ENCODE measurements at places on chromosomes 11 and 22. TPM values are rescaled to one million over a fixed set of nuclear protein-coding genes. Genes with fewer than 3 reads are reported as not detected.

Gene GUCD1
- total RNA-seq, result 221 TPM

Gene SCGB1D2
- not detected for total RNA-seq

- no peak for DNase-seq
These were observed 100.0 kb downstream of the TMEM135 start for GRCh38 chr11:87137711-87138110.

Gene OR2D2
- 0.25 TPM for total RNA-seq

Gene CALCB
- not detected for total RNA-seq

Gene NAP1L4
- total RNA-seq, result 105 TPM

DNA sequence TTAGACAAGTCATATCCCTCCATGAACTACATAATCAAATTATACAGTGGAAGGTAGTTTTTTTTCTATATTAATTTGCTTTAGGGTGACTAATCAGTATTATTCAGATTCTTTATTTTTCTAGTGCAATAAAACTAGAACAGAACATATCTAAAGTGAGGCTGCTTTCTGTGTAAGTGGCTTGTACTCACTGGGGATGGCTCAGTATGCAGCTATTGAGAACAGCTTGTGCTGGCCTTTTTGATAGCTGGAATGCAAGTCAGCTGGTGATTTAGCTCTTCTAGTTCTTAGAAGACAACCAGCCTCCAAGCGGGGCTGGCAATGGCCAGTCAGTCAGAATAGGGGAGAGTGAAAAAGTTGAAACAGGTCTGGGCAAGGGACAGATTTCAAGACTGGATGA lies 119.4 kb downstream of the BLID start:
- no peak for DNase-seq

Gene CRYBA4
- 0.13 TPM for total RNA-seq

- no peak for DNase-seq
These were observed 8.6 kb downstream of the TSSC4 start for GRCh38 chr11:2409126-2409525.

DNA sequence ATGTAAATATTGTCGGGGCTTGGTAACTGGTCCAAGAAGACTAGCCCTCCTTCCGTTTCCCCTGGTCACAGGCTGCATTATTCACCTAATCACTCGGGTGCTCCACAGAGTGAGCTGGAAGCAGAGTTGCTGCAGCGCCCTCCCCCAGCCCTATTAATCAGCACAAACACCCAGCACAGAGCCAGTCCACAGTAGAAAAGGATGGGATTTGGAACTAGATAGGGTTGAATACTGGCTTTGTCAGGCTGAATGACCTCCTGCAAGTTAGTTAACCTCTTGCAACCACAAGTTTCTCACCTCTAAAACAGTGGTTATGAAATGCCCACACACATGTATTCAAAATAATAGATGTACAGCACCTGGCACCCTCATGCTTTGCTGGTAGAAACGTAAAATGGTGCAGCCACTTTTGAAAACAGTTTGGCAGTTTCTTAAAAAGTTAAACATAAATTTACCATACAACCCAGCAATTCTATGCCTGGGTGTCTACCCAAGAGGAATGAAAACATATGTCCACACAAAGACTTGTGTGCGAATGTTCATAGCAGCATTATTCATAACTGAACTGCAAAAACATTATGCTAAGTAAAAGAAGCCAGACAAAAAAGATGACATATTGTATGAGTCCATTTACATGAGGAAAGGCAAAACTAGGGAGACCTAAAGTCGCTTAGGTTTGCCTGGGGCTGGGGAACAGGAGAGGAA lies 31.7 kb upstream of the APLP2 start:
- DNase-seq, result no peak

GRCh38 chr22:38504731-38505540 lies 1.2 kb downstream of the DDX17 start:
- no peak for DNase-seq

DNA sequence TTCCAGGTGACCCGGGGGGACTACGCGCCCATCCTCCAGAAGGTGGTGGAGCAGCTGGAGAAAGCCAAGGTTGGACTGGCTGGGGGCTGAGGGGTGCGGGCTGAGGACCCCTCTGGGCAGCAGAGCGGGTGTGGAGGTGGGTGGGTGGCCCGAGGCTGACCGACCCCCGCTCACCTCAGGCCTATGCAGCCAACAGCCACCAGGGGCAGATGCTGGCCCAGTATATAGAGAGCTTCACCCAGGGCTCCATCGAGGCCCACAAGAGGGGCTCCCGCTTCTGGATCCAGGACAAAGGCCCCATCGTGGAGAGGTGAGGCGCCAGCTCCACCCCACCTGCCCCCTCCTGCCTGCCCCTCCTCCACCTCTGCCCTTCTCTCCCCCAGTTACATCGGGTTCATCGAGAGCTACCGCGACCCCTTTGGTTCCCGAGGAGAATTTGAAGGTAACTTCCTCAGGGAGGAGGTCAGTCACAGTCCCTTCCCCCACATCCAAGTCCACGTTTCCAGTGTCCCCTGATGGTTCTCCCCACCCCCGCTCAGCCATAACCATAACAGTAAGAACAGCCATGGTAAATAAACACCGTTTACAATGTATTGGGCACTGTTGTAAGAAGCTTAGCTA lies 11.2 kb downstream of the DPP3 start:
- DNase-seq, result no peak

- DNase-seq, result peak; percentile 22
These were observed 9.1 kb downstream of the MMP10 start for GRCh38 chr11:102771351-102771750.

Gene NCF4
- not detected for total RNA-seq

DNA sequence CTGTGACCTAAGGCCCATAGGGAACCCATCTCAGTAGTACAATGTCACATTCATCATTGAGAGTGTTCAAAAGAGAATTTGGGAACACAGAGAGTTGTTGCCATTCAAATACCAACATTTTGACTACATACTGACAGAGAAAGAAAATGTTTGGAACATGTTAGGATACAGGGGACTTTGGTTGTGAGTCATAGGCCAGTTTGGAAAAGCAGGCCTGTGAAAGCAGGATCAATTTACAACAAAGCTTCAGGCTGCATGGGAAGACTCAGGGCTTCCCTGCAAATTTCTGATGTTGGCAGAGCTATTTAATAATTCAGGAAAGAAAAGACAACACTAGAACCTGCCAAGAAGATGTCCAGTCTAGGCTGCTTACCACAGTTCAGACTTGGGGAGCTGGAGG lies 374 bp downstream of the NLRP10 start:
- no peak for DNase-seq

Gene CDC42BPG
- 0.13 TPM for total RNA-seq

DNA sequence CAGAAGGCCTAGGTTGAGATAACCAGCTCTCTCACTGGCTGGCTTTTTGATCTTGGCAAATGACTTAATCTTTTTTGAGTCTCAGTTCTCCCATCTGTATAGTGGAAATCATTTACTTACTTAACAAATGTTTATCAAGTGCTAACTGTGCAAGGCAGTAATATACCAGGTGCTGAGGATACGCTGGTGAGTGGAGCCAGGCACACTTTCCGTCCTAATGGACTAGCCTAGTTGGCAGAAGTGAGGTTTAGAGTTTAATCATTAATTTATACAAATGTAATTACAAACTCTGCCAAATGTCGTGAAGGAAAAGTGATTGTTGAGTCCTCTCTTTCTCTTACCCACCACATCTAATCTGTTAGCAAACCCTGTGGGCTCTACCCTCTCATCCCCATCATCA lies 33.3 kb downstream of the EXT2 start:
- no peak for DNase-seq

- no peak for DNase-seq
These were observed 1.7 kb upstream of the TCN1 start for GRCh38 chr11:59867946-59868345.

- no peak for DNase-seq
These were observed 1.7 kb downstream of the SBF1 start for GRCh38 chr22:50473088-50473487.

Gene JOSD1
- 69.6 TPM for total RNA-seq

Gene PGR
- total RNA-seq, result under 0.01 TPM

GRCh38 chr11:69593851-69594250 lies 47.1 kb upstream of the CCND1 start:
- DNase-seq, result no peak

Gene NAALAD2
- 0.26 TPM for total RNA-seq

- no peak for DNase-seq
These were observed 3.0 kb downstream of the GSTT4 start for GRCh38 chr22:24002272-24002671.

Gene GRIA4
- total RNA-seq, result not detected

GRCh38 chr22:42025421-42025820 lies 26.8 kb downstream of the WBP2NL start:
- no peak for DNase-seq

Gene CCDC116
- total RNA-seq, result 0.13 TPM

DNA sequence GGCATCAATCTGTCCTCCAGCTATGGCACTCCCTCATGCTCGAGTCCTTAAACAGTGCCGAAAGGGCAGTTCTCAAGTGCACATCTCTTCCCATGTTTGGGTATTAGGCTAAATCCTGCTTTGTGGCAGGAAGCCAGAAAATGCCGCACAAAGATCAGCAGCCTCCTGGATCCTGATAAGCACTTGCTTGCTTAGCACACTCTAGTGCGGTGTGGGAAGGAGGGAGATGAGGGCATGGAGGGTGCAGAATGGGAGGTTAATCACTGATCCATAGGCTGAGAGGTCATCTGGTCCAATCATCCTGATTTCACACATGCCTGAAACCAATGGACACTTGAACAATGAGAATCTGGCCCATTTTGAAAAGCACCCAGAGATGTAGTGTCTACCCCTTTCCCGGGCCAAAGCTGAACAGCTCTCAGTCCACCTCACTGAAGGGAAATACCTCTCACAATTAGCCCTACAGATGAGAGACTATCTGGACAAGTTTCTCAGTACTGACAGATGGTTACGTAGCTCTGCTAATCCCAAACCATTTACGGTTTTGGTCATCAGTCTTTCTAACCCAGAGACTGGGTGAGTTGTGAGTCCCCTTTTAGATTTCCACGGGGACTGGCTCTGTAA lies 29.8 kb upstream of the CHRM4 start:
- DNase-seq, result no peak

Gene CLCF1
- 2.4 TPM for total RNA-seq

Gene FXYD2
- 0.64 TPM for total RNA-seq

DNA sequence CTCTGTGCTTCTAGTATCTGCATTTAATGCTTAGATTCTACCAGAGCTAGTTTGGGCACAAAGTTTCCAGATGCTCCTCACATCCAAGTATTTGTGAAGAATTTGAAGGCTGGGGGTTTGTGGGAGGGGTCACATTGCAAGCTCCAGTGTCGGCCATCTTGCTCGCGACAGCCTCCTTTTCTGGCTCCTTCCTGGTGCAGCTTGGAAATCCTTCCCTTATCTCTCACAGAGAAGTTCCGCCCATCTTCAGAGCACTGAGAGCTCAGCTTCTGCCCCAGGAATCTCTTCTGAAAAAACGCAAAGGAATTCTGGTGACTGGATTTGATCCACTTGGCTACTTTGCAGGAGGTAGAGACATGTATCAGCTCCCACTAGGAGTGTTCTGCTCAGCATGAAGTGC lies 497.5 kb downstream of the TBC1D22A start:
- DNase-seq, result no peak

GRCh38 chr11:45884596-45885185 lies 760 bp upstream of the MAPK8IP1 start:
- DNase-seq, result no peak

Gene SERPIND1
- not detected for total RNA-seq

DNA sequence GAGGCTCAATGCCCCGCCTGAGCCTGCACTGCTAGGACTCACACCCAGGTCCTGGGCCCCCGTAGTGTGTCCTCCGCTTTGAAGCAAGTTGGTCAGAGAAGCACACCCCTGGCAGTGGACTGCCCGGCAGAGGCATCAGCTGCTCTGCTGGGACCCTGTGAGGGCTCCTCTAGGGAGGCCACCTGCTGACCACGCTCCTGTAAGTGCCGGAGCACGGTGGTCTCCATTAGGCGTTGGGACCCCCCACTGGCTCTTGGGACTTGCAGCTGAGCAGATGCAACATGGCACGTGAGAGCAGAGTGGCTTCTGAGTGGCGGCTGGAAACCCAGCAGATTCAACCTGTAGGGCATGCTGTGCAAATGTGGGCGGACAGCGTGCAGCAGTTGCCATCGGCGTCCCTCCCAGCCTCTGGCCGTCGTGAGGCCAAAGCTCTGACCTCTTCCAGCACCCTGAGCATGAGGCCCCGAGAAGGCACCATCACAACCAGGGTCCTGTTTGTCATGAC lies 16.9 kb downstream of the MRGPRG start:
- no peak for DNase-seq

DNA sequence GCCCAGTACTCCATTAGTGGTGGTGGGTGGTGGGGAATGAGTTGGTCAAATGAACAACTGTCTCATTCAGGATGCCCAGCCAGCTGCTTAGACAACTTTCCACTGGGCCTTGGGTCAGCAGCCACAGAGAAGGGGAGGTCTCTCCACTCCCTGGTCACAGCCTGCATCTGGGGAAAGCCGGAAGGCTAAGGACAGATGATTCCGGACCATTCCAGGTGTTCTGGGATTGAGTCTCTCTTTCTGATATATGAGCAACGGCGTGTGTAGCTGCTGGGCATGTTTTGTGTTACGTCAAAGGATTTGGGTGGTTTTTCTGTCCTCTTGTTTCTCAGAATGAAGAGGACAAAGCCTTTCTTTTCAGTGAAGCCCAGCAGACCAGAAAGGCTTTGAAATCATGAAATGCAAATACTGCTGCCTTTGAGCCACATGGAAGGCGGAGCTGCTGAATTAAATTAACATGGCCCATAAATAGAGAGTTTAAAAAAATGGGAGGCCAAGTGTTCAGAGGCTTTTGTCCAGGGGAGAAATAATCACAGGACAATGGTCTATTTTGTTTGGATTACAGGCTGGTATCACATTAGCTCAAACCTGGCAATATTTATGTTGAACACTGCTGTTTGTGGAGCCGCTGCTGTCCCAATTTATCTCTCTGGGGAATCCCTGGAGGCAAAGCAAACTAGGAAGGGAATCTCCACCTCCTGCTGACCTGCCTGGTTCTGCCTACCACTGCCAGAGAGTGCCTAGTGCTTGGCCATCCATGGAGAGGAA lies 234.4 kb upstream of the E2F8 start:
- peak; percentile 86 for DNase-seq

DNA sequence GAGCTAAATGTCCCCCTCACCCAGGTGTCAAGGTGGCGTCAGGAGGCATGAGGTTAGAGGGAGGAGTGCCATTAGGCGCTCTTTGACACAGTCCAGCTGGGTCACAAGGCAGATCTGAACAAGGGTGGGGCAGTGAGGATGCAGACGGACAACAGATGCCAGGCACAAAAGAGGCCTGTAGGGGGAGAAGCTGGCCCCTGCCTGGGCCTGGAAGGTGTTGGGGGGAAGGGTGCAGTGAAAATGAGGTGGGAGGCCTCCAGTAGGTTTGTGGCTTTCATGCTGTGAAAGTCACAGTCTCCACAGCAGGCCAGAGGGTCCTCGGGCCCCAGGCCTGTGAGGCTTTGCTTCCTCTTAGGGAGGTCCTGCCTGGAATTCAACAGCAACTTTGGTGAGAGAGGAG lies 85.0 kb upstream of the PLET1 start:
- DNase-seq, result no peak

Gene OR52E8
- not detected for total RNA-seq

- DNase-seq, result no peak
These were observed 302.8 kb upstream of the NCAM1 start for GRCh38 chr11:112658431-112658878.

All from dermis microvascular lymphatic vessel endothelial cell (primary cell).